ENCODE measurements at places on chromosomes 2 and 18.

DNA sequence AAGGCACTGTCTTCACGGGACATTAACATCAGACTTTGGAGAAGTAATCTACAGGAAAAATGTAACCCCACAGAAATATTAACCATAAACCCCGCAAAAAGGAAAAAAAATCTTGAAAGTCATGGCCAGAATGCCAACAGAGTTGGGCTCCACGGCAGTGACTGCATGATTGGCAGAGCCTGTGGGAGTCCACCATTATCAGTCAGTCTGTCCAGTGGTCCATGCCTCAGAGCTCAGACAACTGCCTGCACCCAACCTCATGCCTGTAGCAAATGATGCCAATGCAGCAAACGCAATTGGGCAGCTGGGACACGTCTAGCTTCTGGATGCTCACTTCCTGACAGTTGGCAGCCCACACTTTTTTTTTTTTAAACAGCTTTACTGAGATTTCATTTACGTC lies 5.1 kb upstream of the PPIG start:
- DNase-seq, result no peak

GRCh38 chr2:120669971-120670370 lies 65.7 kb upstream of the GLI2 start:
- DNase-seq, result no peak

- no peak for DNase-seq
Measured at GRCh38 chr18:76982038-76982437, 150.5 kb downstream of the MBP start.

- no peak for DNase-seq
Measured at GRCh38 chr18:32769586-32770053, 3.2 kb downstream of the KLHL14 start.

DNA sequence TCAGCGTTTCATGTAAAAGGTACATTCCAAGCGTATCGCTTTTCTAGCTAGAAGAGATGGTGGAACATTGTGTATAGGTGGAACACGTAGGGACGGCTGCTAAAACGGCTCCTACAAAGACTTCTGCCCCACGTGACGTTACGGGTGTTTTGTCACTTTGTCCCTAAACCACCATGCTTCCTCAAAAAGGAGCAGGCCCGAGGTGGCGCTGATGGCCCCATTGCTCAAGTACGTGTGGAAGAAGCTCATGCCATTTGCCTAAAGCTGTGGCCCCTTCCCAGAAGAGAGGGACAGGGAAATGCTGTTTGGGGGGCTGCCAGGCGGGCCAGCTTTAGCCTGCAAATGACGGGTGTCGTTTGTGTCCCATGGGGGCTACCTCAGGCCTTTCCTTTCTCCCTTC lies 72.7 kb downstream of the TMEM247 start:
- no peak for DNase-seq

DNA sequence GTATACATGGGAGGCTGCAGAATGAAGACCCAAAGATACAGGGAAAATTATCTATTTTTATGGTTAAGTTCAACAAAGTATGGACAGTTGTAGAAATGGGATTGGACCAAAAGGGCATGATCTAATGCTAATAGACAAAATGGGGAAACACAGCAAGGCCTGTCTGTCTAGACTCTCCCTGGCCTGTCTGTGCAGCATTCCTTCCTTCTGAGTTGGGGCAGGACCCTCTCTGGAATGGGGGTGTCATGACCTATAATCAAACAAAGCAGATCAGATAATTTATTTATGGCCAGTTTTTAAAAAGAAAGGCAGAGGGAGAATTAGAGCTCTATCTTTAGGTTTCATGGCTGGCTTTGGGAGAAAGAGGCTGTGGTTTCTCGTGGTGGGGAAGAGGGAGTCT lies 104.4 kb downstream of the CTIF start:
- no peak for DNase-seq

DNA sequence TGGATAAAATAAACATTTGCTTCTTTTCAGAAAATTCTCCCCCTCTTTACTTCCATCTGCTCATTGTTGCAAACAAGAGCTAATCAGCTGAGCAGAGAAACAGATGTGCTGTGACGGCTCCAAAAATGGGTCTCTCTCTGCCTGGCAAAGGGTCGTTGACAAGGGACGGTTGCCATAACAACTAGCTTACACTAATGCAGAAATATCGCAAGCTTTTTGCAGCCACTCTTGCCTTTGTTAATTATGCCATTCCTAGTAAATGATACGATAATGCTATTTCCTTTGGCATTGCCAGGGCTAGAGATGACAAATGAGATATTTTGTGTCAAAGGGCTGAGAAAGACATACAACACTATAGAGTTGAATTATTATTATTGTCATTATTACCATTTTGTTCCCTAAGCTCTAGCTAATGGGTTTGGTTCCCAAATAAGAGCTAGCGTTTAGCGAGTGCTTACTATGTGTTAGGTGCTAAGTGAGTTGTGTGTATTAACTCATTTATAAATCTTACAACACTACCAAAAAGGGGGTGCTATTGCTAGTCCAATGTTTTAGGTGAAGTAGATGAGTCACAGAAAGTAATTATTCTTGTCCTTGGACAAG lies 46.8 kb downstream of the MYO3B start:
- no peak for DNase-seq

- no peak for DNase-seq
Measured at GRCh38 chr2:17610521-17610920, 70.0 kb downstream of the VSNL1 start.

- peak; percentile 79 for DNase-seq
Measured at GRCh38 chr2:64019083-64019974, at the start of gene VPS54. Gene VPS54, minus strand, starts transcription at chr2:64019428. Its CDS starts 35,429 bp downstream, at chr2:63983999.

- no peak for DNase-seq
Measured at GRCh38 chr2:106143495-106144215, 50.4 kb downstream of the UXS1 start.

DNA sequence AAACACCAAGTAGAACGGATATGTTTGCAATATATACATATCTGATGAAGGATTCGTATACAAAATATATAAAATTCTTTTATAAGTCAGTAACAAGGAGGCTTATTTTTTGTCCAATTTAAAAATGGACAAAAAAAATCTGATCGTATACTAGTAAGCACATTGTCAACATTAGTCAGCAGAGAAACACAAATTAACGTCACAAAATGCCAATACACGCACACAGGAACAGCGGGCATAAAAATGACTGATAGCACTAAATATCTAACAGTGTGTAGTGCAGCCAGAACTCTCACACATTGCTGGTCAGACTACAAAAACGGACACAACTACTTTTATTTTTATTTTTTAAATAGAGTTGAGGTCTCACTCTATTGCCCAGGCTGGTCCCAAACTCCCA lies 69.5 kb downstream of the LAMA1 start:
- DNase-seq, result no peak

DNA sequence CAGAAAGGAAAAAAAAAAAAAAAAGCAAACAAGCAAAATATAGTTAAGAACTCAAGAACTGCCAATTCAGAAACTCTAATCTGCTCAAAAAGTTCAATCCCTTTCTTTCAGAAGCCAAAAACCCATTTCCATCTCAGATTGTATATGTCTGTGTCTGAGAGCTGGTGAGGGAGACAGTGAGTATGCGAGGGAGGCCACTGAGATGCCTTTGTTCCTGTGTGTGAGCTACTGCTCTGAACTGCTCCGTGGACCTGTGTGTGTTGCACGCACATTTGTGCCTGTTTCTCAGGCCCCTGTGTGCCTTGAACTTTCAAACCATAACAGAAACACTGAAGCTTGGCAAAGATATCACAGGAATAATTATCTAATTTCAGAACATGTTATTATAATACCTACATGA lies 2.5 kb upstream of the PKDCC start:
- no peak for DNase-seq

DNA sequence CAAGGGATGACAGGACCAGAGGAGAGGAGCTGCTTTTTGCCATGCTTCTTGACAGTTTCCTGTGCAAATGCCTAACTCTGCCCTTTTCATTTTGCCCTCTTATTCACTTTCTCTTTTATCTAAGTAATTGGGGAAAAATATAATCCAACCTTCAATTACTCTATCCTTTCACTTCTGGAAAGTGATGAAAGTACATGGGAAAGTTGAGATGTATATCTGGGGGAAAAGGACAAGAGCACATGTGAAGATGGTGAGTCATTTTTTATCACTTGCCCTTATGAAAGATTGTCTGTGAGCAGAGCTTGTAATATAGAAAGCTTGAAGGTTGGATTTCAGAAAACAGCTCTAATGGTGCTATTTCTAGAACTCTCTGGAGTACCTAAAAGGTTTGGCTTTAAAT lies 1070.7 kb downstream of the CNTNAP5 start:
- DNase-seq, result no peak

- no peak for DNase-seq
Measured at GRCh38 chr18:10913919-10914318, 235.4 kb downstream of the PIEZO2 start.

DNA sequence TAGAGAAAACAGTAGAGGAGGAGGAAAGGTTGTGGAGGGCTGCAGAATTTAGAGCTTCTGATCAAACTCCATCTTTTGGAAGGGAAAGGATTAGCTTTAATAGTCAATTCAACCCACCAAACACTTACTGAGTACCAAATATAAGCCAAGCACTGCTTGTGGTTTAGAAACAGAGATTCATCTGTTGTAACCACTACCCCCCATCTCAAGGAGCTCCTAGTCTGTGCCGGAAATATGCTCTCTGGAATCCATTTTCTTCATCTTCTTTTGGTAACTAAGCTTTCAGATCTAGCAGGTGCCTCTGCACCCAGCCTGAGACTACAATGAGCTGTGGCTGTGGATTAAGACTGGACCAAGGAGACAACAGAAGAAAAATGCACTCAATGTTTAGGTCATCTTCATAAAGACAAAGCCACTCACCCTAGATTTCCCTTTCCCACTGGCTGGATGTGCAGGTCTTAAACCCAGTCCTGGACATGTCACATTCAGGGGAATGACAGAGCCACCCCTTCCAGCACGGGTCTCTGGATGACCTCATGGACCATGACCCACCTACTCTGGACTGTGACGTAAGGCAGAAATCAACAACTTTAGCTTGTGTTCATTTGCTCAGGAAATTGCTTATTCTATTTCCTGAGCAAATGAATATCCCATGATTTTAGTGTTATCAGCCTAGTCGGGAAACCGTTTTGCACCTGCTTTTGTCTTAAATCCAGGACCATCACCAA lies 52.9 kb downstream of the EPB41L3 start:
- no peak for DNase-seq

- DNase-seq, result no peak
Measured at GRCh38 chr2:174603280-174603679, 5.7 kb upstream of the WIPF1 start.

- no peak for DNase-seq
Measured at GRCh38 chr2:47964722-47965434, 58.6 kb upstream of the FBXO11 start.

GRCh38 chr2:96960153-96960961 lies 26.0 kb downstream of the FAM178B start:
- peak; percentile 85 for DNase-seq

DNA sequence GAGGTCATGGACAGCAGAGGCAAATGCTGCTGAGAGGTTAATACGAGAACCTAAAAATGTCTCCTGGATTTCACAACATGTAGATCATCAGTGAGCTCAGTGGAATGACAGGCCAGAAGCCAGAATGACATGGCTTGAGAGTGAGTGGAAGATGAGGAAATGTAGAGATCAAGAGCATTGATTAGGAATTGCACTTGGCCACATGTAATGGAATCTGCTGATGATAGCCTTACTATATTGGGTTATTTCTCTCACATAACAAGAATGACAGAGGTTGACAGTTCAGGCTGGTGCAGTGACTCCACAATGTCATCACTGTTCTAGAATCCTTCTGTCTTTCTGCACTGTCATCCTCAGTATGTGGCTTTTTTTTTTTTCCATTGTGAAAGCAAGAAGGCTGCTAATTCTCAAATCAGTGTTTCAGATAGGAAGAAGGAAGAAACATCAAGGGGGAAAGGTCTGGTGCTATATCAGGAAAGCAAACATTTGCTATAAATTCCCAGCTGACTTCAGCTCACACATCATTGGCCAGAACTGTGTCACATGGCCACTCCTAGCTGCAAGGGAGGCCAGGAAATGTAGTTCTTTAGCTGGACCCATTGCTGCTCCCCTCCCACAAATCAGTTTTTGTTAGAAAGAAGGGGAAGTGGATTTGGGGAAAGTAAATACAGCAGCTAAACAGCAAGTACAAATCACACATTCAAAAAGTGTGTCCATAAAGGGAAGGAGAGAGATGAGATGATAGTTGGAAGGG lies 127.2 kb downstream of the FAM161A start:
- DNase-seq, result no peak

GRCh38 chr2:68458981-68459380 lies 8.1 kb downstream of the FBXO48 start:
- no peak for DNase-seq

GRCh38 chr2:50612306-50612705 lies 419.6 kb downstream of the NRXN1 start:
- no peak for DNase-seq

- DNase-seq, result no peak
Measured at GRCh38 chr2:197377670-197378069, 57.2 kb downstream of the SF3B1 start.

DNA sequence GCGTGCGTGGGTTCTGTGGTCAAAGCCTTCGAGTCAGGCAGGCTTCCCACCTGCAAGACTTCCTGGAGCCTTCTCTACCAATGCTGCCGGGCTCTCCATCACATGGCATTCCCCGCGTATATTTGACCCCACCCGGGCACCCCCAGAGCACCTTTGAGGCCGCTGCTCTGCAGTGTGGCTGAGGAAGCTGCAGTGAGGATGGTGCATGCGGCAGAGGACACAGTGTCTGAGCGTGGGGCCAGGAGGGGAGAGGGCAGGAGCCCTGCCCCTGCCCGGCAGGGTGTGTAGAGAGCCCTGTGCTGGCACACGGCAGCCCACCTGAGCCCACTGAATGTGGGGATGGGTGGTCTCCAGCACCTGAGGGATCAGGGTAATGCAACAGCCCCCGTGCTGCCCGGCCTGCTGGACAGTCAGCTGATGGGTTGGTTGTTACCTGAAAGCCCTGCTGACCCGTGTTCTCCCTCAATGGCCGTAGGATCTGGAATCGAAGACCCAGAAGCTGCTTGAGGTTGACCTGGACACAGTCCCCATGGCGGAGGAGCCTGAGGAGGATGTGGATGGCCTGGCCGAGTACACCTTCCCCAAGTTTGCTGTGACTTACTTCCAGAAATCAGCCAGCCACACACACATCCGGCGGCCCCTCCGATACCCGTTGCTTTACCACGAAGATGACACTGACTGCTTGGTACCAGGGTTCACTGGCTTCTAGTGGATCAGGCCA lies 36.8 kb upstream of the GPR17 start:
- no peak for DNase-seq

DNA sequence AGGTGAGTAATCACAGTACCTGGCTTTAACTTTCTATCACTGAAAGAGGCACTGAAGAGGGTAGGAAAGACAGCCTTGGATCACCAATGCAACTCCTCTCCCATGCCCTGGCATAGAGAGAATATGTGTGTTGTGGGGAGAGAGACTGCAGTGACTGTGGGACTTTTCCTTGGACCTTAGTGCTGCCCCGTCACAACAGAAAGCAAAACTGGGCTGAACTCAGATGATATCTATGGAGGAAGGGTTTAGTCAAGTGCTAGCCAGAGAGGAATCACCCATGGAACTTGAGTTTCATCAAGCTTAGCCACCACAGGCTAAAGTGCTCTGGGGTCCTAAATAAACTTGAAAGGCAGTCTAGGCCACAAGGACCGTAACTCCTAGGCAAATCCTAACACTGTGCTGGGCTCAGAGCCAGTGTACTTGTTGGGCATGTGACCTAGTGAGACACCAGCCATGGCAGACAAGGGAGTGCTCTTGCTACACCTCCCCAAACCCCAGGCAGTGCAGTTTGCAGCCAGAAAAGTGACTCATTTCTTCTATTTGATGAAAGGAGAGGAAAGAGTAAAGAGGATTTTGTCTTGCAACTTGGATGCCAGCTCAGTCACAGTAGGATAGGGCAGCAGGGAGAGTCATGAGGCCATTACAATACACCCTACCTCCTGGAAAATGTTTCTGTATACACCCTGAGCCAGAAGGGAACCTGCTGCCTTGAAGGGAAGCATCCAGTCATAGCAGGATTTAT lies 105.8 kb upstream of the SPOPL start:
- DNase-seq, result no peak
